Anterior cingulate cortex (tissue), 58 donors: ENCODE measurements at places on chromosomes 2 and 18.

- no peak for DNase-seq
These were observed 118.9 kb downstream of the LPIN1 start for GRCh38 chr2:11865378-11865777.

DNA sequence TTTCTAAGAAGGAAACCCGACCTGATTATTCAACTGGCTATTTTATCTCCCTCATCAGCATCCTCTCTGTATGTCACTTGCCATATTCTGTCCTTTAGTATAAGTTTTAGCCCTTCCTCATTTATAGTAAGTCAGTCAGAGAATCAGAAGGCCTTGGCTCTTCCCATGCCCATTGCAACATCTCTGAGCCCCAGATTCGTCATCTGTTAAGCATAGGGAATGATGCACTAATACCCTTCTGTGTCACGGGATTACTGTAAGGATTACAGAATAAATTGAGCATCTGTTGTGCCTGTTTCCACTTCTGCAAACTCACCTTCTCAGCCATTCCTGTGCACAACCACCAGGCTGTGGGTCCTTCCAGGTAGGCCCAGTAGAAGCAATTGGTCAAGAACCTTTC is 258.1 kb upstream of the RAB12 start:
- DNase-seq = no peak

DNA sequence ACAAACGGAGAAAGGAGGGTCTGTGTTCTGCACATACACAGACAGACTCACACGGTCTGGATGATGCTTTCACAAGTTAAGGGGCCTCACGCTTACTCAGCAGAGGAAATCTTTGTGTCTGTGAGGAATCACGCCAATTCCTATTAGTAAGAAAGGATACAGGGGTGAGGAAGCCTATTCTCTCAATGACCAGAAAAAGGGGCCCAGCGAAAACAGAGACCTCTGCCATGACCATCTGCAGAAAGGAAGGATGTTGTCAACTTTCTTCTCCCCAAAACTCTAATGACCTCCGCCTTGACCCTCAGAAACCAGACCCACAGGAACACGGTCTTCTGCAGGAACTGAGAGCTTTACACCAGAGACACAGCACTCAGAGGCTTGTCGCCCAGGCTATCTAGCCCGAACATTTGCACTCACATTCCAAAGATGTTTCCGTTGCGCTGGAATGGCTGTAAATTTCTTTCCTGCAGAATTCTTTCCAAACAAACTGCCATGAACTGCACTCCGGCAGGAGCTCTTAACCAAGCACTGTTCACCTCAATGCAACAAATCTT is 186.3 kb downstream of the TCF4 start:
- DNase-seq = no peak

GRCh38 chr2:161733025-161733424 is 108.8 kb downstream of the SLC4A10 start:
- no peak for DNase-seq
